ENCODE measurements at places on chromosomes 16 and 17. TPM values are rescaled to one million over a fixed set of nuclear protein-coding genes. Genes with fewer than 3 reads are reported as not detected.

The NLE1 gene
- total RNA-seq, result 13.7 TPM

The PYDC1 gene
- not detected for total RNA-seq

The SPECC1 gene
- 6.1 TPM for total RNA-seq

The SSTR5 gene
- total RNA-seq, result not detected

The RTN4RL1 gene
- total RNA-seq, result 0.10 TPM

GRCh38 chr16:74898659-74899058 lies 86.3 kb downstream of the WDR59 start:
- H3K27ac ChIP-seq, result no peak overlapping the region
- H3K4me1 ChIP-seq, result no peaks in the 10 kb centered on the region
- no peak overlapping the region for H3K4me3 ChIP-seq

DNA sequence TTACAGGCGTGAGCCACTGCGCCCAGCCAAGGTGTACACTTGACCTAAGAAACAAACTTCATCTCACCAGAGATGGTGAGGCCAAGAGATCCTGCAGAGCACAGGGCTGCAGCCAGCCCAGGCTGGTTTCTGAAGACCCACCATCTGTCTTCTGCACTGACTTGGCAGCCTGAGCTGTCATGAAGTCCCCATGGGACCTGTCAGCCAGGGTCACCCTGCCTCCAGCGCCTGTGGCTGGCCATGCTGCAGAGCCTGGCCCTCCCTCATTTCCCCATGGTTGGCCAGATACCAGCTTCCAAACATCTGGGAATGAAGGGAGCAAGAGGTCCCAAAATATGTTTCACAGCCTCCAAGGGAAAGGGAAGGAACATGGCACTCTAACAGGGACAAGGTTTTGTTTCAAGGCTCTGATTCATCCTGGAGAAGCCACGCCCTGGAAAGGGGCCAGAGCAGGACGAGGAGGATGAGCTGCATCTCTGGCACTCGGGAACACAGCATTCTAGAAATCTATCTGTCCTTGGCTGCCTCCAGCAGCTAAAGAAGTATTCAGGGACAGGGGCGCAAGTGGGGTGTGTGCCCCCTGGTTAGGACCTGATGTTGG lies 45.3 kb downstream of the DDX19A start:
- no peak for DNase-seq
- H3K27ac ChIP-seq, result no peak overlapping the region
- no peaks in the 10 kb centered on the region for H3K4me1 ChIP-seq
- H3K36me3 ChIP-seq, result peaks cover 1% of the 10 kb centered on the region
- H3K4me3 ChIP-seq, result no peak overlapping the region
- H3K27me3 ChIP-seq, result no peaks in the 10 kb centered on the region

DNA sequence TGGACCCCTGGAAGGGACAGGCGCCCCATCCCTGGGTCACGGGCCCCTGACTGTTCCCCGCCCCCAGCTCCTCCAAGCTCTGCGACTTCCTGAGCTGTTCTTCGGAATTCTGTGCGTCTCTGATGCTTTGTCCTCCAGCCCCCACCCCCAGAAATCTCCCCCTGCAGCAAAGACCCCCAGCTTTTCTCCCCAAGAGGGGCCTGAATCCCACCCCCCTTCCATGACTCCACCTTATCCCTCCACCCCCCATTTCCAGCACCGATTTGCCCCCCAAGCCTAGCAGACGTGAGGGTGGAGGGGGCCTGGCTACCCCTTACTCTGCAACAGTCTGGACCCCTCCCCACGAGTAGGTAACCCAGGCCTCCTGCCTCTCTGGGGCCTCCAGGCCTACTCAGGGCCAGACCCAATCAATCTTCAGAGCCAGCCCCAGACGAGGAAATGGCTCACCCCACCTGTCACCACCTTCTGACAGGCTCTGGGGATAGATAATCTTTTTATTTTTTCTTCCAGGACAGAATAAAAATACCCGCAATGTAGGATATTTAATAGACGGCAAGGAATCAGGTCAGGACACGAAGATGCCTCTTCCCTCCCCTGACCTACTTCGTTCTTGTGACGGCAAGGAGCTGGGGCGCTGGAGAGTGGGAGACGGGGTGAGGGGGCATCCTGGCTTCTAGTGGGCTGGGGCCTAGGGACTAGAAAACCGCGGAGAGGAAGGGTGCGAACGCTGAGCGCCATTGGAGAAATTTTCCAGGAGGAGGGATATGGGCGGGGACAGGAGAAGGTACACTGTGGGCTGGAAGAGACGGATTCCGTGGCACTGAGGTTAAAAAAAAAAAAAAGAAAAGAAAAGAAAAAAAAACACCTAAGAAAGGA lies 744 bp upstream of the PLXDC1 start:
- no peak overlapping the region for H3K4me3 ChIP-seq
- H3K27me3 ChIP-seq, result no peaks in the 10 kb centered on the region
- no peak overlapping the region for H3K27ac ChIP-seq

GRCh38 chr16:72132726-72133125 lies 39.1 kb downstream of the DHX38 start:
- DNase-seq, result no peak
- H3K4me3 ChIP-seq, result no peak overlapping the region
- no peaks in the 10 kb centered on the region for H3K4me1 ChIP-seq

- no peaks in the 10 kb centered on the region for H3K27me3 ChIP-seq
- no peak overlapping the region for H3K4me3 ChIP-seq
- peaks cover 9% of the 10 kb centered on the region for H3K36me3 ChIP-seq
- no peaks in the 10 kb centered on the region for H3K4me1 ChIP-seq
- no peak for DNase-seq
- no peak overlapping the region for H3K27ac ChIP-seq
Observed at GRCh38 chr17:31339906-31340661, 18.7 kb upstream of the EVI2A start.
